ENCODE measurements at places on chromosomes 6 and 20. TPM values are rescaled to one million over a fixed set of nuclear protein-coding genes. Genes with fewer than 3 reads are reported as not detected.

GRCh38 chr6:113818578-113818977 is 38.6 kb upstream of the MARCKS start:
- H3K36me3 ChIP-seq, result no peaks in the 10 kb centered on the region
- H3K4me1 ChIP-seq, result no peaks in the 10 kb centered on the region
- no peak for DNase-seq
- peaks cover 24% of the 10 kb centered on the region for H3K27me3 ChIP-seq

DNA sequence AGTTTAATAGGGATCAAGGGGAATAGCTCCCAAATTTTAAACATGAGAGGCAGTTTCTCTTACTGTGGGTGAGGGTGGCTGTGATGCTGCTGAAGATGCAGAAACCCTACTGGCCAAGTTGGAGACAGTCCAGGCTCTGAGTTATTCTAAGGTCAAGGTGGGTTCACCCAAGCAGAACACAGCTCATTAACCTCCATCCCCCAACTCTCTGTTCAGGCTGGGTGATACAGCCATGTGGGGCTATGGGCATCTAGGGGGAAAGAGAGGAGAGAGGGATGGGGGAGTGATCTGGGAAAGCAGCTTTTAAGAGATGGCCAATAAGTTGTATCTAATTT is 18.9 kb upstream of the TRAM2 start:
- no peak for DNase-seq
- H3K4me3 ChIP-seq, result no peak overlapping the region
- H3K27ac ChIP-seq, result no peak overlapping the region

GRCh38 chr6:97939440-97940168 is 656.6 kb upstream of the MMS22L start:
- H3K27me3 ChIP-seq, result no peaks in the 10 kb centered on the region
- no peak overlapping the region for H3K27ac ChIP-seq
- DNase-seq, result no peak
- no peaks in the 10 kb centered on the region for H3K4me1 ChIP-seq

Gene TRIM15
- 2.2 TPM for total RNA-seq

GRCh38 chr20:61757-62156 is 25.7 kb upstream of the DEFB125 start:
- no peaks in the 10 kb centered on the region for H3K27me3 ChIP-seq
- H3K27ac ChIP-seq, result no peak overlapping the region
- H3K4me1 ChIP-seq, result no peaks in the 10 kb centered on the region
- no peak for DNase-seq

Gene CALHM4
- total RNA-seq, result not detected

Gene GUCA1A
- total RNA-seq, result not detected

DNA sequence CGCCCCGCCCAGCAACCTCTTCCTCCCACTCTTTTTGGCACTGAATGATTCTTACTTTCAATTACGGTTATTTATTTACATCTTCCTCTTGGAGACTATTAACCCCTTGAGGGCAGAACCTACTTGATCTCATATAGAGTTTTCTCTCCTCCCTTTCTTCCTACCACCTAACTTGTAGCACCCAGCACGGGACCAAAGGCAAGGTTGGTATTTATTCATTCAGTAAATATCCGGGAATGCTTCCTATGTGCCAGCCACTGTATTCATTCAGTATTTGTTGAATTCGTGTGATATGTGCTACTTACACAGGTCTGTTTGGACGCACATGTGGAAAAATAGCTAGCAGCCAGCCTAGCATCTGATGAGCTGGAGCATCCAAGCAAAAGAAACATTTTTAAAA is 1.3 kb upstream of the CNKSR3 start:
- H3K4me1 ChIP-seq, result peaks cover 9% of the 10 kb centered on the region
- peaks cover 51% of the 10 kb centered on the region for H3K27me3 ChIP-seq
- H3K27ac ChIP-seq, result no peak overlapping the region
- no peak for DNase-seq
- no peaks in the 10 kb centered on the region for H3K36me3 ChIP-seq
- peak overlapping the region; percentile 3 for H3K4me3 ChIP-seq

- H3K36me3 ChIP-seq, result peaks cover 22% of the 10 kb centered on the region
- no peaks in the 10 kb centered on the region for H3K27me3 ChIP-seq
- peaks cover 22% of the 10 kb centered on the region for H3K4me1 ChIP-seq
- DNase-seq, result no peak
- no peak overlapping the region for H3K27ac ChIP-seq
Observed at GRCh38 chr20:35826397-35826998, 54.7 kb downstream of the PHF20 start.

DNA sequence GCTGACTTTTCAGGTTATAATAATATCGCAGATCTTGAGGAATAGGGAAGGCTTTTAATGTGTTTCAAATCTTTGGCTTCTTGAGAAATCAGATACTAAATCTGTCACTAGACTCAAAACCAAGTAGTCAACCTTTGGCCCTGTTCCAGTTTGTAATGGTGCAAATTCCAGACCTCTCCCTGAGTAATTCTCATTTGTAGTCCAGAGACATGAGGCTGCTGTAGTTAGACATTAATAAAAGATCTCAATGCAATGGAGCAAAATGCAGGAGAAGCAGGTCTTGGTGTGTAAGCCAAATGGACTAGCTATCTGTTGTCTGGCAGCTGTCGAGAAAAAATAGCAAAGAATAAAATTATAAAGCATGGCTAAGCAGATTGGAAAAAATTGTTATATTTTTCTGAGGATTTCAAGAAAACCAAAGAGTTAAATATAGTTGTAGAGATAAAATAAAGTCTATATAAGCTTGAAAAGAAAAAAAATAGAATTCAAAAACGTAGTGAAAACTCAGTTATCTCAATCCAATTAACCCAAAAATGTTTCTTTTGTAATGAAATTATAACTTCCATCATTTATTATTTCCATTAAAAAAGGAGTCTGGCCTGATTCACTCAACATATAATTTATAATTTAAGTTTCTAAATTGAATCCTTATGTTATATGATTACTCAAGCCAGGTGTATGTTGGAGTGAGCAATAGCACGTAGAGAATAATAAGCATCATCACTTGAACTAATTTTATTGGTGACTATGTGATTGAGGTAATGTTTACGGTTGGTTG is 161.5 kb upstream of the ADGRB3 start:
- no peak for DNase-seq
- H3K36me3 ChIP-seq, result no peaks in the 10 kb centered on the region
- no peak overlapping the region for H3K4me3 ChIP-seq
- no peaks in the 10 kb centered on the region for H3K4me1 ChIP-seq
- no peaks in the 10 kb centered on the region for H3K27me3 ChIP-seq

DNA sequence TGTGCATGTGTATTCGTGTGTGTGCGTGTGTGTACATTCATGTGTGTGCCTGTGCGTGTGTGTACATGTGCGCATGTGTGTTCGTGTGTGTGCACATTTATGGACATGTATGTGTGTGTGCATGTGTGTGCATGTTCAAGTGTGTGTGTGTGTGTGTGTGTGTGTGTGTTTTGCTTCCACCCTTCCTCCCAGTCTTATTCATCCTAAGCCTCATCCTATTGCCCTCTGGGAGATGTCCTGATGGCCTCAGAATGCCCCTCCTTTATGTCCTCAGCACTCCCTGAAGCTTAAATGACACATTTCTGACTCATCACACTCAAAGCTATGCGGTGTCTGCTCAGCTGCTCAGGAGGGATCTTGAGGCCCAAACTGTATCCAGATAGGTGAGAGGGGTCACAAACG is 76.6 kb upstream of the CCDC167 start:
- DNase-seq, result no peak
- no peaks in the 10 kb centered on the region for H3K36me3 ChIP-seq
- no peak overlapping the region for H3K4me3 ChIP-seq
- H3K4me1 ChIP-seq, result no peaks in the 10 kb centered on the region

Gene COL12A1
- not detected for total RNA-seq

GRCh38 chr6:157137501-157137900 is 185.8 kb downstream of the TMEM242 start:
- H3K36me3 ChIP-seq, result peaks cover 2% of the 10 kb centered on the region
- H3K27ac ChIP-seq, result no peak overlapping the region
- no peak overlapping the region for H3K4me3 ChIP-seq
- DNase-seq, result no peak

DNA sequence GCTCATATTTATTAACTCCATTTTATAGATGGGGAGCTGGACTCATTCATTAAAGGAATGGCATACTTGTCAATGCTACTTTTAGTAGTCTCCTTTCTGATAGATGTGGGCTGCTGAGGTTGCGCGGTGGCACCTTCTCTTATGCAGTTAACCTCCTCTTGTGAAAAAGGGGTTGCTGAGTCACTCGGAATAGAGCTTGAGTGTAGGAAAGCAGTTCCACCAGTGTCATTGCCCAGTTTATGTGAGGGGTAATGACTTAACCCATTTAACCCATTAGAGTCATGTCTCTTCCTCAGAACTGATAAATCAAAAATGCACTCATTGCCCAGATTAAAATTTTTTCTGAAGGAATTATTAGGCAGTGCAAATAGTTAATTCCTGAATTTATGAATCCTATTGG is 6.3 kb downstream of the MAPK14 start:
- DNase-seq, result peak; percentile 71
- peaks cover 13% of the 10 kb centered on the region for H3K36me3 ChIP-seq
- no peaks in the 10 kb centered on the region for H3K27me3 ChIP-seq
- H3K27ac ChIP-seq, result no peak overlapping the region
- H3K4me1 ChIP-seq, result peaks cover 71% of the 10 kb centered on the region

Gene LRRC1
- total RNA-seq, result 2.9 TPM

Gene LPIN3
- total RNA-seq, result 0.84 TPM
